ENCODE measurements at places on chromosomes 13 and 19. TPM values are rescaled to one million over a fixed set of nuclear protein-coding genes. Genes with fewer than 3 reads are reported as not detected.

The STAP2 gene
- total RNA-seq: 14.8 TPM

The HSPB6 gene
- 0.21 TPM for total RNA-seq

The C19orf33 gene
- 343 TPM for total RNA-seq

DNA sequence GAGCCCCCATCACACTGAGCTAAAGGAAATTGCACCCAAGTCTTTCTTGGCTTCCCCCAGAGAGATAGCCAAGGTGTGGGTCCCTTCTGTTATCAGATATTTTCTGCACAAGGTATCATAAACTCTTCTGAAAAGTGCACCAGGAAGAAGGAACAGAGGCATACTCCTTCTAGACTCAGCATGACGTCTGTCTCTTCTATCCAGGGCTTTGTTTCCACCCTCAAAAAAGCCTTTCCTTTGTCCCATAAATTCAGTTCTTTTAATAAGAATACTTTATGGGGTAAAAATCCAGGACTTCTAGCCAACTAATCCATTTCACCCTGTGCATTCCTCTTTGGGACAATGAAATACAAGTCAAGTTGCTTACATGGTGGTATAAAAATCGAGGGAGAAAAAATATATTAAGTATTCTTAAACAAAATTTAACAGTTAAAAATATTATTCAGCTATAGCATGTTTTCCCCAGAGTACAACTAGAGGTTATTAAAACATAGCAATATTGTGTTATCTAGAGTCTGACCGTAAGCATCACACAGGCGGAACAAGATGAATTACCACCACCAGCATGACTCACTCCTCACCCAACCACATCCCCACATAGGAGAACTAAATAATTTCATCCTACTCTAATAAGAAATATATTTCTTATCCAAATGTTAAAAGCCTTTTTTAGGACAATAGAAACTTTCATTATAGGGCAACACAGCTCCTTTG, 79.9 kb upstream of the GPC6 start:
- peak; percentile 39 for DNase-seq

DNA sequence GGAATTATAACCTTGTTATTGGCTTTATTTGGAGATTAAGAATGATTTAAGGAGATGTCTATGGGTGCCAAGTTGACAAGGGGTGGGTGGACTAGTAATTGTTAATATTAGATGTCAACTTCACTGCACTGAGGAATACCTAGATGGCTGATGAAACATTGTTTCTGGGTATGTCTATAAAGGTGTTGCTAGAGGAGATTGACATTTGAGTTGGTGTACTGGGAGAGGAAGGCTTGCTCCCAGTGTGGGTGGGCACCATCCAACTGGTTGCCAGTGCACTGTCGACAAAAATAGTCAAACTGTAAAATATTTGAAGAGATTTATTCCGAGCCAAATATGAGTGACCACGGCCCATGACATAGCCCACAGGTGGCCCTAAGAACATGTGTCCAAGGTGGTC, 378.8 kb downstream of the NDFIP2 start:
- no peak for DNase-seq

DNA sequence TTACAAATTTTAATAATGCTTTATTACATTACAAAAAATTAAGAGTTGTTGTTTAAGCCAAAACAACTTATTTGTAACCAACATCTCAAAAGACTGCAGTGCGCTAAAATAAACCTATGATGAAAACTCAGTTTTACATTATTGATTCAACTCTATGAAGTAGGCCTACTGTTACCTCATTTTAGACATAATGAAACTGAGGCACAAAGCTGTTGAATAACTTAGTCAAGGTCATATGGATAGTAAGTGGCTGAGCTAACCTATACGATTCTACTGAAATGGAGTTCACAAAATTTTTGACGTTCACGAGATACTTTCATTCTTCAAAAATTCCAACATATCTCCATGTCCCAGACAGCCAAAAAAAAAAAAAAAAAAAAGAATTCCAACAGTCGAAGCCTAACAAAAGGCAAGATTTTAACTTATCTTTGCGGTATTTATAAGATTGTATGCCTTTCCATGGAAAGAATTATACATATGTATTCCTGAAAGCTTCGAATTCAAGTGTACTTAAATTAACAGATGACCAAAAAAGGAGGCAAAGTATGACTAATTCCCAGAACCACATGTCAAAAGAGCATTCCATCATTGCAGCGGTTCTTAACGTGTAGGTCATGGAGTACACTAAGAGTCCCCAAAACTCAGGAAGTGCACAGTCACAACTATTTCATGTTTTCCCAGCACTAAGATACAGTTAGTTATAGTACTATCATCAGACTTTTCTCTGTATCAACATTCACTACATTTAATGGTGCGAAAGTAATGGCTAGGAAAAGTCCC, 69.4 kb downstream of the PSPC1 start:
- DNase-seq: peak; percentile 64
